Fibroblast of mammary gland (primary cell): ENCODE measurements at places on chromosomes 12 and 14.

DNA sequence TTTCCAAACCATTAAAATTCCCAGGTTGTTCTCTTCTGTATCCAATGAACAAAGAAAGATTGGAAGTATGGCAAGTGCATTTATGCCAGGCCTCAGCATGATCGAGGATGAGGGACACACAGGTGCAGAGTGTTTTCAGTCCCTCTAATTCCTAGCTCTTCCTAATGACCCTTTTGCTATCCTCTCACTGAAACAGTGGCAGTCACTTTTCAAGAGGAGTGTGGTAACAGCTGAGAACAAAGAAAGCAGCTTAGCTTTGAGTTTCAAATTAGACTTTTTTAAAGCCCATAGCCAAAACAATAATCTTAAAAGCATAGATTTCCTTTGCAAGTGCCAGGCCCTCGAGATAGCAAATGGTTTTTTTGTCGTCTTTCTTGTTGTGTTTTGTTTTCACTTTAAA, 110.8 kb downstream of the KCNH5 start:
- DNase-seq = no peak

GRCh38 chr12:105640761-105641160, 310.3 kb downstream of the C12orf75 start:
- no peak for DNase-seq

DNA sequence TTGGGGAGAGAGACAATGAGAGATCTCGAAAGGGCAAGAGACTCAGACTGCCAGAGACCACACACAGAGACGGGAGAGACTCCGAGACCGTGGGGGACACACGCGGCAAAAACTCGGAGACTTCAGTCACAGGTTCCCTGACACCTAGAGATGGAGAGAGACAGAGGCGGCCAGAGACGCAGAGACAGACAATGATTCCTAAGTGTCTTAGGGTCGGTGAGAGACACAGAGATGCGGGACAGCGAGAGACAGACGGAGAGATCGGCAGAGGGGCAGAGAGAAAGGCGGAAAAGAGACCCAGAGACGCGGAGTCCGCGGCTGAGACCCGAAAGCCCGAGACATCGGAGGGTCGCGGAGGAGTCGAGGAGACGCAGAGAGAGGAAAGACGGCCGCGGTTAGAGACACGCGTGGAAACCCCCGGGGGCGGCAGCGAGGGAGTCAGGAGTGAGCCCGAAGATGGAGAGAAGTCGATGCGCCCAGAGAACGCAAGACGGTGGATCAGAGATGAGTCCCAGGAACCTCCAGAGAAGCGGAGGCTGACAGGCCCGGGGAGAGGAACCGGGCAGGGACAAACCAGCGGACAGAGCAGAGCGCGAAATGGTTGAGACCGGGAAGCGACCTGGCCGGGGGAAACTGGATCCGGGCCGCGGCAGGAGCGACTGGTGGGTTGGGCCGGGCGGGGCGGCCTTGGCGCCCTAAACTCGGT, 7.8 kb downstream of the LHX5 start:
- no peak for DNase-seq

DNA sequence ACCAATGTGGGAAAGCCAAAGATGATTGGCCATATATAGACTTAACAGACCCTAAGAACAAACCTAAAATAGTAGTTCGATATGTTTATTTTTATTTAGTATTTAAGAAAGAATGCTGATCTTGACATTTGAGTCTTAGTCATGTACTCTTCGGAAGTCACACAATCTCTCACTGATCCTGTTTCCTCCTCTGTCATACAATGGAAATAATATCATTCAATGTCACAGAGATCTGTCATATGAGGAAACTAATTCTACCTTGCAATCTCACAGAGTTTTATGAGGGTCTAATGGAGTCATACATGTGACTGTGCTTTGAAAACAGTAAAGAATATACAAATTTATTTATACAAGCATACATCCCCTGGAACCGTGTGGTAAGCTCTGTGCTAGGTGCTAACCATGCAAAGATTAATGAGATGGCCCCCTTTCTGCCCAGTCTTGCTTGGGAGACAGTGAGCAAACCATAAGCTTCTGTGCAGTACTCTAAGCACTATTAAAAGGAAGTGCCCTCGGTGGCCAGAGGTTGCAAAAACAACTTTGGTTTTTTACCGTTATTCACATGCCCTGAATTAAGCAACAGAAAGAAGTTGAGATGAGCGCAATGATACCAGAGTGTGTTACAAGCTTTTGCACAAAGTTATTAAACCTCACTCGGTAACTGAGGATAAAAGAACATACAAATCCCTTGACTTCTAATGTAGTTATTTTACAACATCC, 1.7 kb upstream of the LIN7A start:
- DNase-seq = peak; percentile 22

DNA sequence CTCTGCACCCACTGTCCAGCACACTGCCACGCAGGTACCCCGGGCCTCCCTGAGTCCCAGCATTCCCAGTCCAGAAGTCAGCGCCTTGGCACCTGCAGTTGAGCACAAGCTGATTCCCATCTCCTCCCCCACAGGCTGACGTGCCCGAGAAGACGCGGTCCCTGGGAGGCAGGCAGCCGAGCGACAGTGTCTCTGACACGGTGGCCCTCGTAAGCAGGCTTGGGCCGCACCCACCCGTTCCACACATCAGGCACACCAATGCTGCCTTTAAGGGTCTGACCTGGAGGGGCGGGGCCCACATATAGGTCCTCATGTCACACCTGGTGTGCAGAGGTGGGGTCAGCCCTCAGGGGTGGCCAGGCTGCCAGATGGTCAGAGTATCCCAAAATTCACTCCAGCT, 18.4 kb upstream of the TEX22 start:
- DNase-seq = no peak

DNA sequence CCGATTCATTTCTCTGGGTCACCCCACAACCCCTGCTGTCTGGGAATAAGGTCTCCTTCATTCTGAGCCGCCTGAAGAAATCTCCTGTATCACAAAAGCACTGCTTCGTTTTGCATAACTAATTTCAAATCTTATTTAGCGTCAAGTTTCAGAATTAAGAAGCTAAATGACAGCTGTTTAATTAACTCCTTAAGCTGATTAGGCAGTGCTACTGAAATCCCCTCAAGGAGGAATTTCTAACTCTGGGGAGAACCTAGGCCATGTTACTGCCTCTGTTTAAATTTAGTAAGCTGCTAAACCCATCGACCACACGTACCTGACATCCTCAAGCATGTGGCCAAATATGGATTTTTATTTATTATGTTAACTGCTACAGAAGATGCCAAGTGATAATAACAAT, 373.6 kb downstream of the GLT1D1 start:
- DNase-seq = no peak

DNA sequence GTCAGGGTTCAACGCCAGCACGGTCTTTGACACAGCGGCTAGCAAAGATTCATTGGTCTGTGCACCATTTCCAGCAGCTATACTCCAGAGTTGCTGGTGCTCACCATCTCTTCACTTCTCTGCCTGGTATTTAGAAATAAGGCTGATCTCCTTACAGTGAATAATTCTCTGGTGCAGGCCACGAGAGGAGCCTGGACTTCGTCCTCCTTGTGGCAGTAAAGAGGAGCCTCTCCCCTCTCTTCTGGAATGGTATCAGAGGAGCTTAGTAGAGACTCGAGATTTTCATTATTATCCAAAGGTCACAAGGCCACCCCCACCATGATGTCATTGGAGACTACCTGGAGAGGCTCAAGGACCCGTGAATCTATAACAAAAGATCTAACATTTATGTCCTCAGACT, 30.8 kb upstream of the BCL2L14 start:
- DNase-seq = no peak

DNA sequence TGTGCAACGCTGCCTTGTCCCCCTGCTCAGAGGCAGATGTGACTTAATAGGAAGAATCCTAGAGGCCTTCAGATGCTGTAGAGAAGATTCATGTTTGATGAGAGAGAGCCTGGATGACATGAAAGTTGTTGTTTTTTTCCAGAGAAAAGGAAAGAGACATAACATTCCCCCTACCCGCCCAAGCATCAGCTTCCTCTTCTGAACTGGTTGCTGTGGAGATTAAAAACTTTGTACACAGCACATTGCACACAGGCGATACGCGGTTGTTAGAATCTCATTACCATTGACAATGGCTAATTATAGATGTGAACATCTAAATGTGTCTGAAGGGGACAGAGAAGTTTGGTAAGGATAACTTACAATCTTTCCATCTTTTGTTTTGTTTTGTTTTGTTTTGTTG, 13.6 kb upstream of the ETFBKMT start:
- DNase-seq = no peak

DNA sequence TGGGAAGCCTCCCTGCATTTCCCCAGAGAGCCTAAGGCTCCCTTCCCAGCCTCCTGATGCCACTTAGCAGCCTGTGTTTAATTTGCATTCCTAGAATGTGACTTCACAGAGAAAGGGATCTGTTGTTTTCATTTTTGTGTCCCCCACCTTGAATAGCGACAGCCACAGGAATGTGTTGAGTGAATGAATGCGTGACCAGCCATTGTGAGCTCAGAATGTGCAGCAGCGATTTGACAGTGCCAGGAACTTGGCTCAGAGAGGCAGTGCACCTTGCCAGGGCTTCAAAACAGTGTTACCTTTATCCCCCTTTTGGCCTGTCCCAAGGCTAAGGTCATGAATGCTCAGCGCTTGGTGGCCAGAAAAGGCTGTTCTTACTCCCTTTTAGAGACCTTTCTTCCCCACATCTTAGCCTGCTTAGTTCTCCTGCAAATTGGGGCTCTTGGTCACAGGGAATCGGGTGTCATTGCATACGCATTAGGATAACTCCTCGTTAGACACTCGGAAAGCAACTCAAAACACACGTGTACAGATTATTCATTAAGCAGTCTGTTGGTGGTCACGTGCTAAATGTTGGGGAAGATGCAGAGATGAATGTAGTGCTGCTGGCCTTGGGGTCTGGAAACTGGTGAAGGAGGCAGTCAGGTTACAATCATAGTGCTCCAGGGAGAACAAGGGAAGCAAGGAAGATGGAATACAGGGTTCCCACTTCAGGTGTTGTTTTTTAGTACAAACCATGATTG, 9.8 kb downstream of the NTF3 start:
- DNase-seq = no peak

- DNase-seq = peak; percentile 96
Observed at GRCh38 chr12:64900540-64900939, 76.1 kb downstream of the TBC1D30 start.

DNA sequence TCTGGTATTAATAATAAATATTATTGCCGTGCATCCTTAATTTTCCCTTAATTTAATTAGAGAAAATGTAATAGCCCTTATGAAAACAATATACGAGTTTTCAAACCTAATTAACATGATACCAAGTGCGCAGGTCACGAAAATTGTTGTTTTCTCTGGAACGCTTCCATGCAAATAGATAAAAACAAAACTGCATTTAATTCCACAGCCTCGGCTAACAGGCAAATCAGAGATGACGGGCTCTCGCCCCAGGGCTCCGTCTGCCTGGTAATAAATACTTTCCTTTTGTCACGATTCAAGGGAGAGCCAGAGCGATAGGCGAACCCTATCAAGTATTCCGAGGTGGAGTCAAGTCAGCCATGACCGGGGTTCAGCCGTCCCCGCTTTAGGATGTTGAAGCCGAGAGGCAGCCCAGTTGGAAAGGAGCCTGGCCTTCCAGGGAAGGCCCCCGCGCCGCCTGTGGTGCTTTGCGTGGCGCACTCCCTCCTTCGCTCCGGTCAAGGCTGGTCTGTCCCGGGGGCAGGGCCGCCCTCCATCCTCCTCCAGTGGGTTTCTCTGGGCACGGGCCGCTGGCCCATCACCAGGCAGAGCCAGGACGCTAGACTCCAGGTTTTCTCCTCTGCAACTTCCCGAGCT, 137.8 kb upstream of the GSC start:
- no peak for DNase-seq

DNA sequence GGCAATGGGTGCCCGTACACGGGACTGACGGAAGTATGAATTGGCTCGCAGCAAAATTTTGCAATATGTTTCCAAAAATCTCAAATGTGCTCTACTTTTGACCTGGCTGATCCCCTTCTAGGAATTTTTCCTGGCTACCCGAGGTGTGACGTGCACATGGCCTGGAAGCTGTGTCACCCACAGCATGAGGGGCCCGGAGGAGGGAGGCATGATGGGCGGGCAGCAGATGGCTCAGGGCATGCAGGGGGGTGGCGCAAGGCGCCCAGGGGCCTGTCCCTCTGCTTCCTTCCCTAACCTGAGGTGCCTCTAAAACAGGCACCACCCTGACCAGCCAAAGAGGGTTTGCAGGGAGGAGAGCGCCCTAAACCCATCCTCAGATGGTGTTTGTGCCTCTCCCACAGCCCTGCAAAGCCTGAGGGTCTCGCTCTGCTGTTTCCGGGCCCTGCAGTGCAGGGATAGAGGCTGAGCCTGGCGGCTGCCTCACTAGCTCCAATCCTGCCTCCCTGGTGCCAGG, 6.7 kb downstream of the GPR132 start:
- no peak for DNase-seq

GRCh38 chr12:5076761-5077160, 33.1 kb downstream of the KCNA5 start:
- no peak for DNase-seq

- no peak for DNase-seq
Observed at GRCh38 chr12:76193961-76194360, 109.5 kb upstream of the NAP1L1 start.
